A549 treated with RU486 at 1 μM for 4 hours (cell line): ENCODE measurements at places on chromosomes 11 and 22. TPM values are rescaled to one million over a fixed set of nuclear protein-coding genes. Genes with fewer than 3 reads are reported as not detected.

Gene SUSD2
- 49.5 to 67.2 TPM (median 59.6 TPM) in 5 replicates for total RNA-seq

Gene TSPAN32
- total RNA-seq = not detected in 5 replicates

Gene VWA5A
- 0.15 to 0.44 TPM (median 0.23 TPM) in 5 replicates for total RNA-seq

Gene TRIOBP
- total RNA-seq = 22.3 to 35.1 TPM (median 29.2 TPM) in 5 replicates

Gene SNX19
- total RNA-seq = 13.3 to 15.9 TPM (median 14.5 TPM) in 5 replicates

Gene GLYAT
- not detected in 5 replicates for total RNA-seq

Gene SPI1
- total RNA-seq = 0.09 TPM in 1 of 5 replicates, not detected in the others

Gene FLRT1
- total RNA-seq = 0.05 to 0.07 TPM (median 0.06 TPM) in 3 of 5 replicates, not detected in the others

Gene TSKU
- 144 to 221 TPM (median 193 TPM) in 5 replicates for total RNA-seq

Gene PACSIN3
- total RNA-seq = 25.9 to 33.8 TPM (median 30.6 TPM) in 5 replicates

Gene MPPED2
- not detected in 5 replicates for total RNA-seq

Gene PITPNB
- 31.9 to 62.2 TPM (median 44.8 TPM) in 5 replicates for total RNA-seq

Gene OR8D4
- total RNA-seq = not detected in 5 replicates

Gene BACE1
- 7.7 to 9.3 TPM (median 8.2 TPM) in 5 replicates for total RNA-seq
